Activated CD4-positive, alpha-beta T cell treated with anti-CD3 and anti-CD28 coated beads for 4 hours (primary cell): ENCODE measurements at places on chromosomes 4 and X.
A peak's percentile ranks its signal among the peaks of the same experiment; 100 is the strongest.

- no peak for DNase-seq
These were observed 392.5 kb downstream of the GBA3 start for GRCh38 chr4:23085249-23085568.

GRCh38 chrX:76253432-76253831 lies 80.6 kb downstream of the PBDC1 start:
- peak; percentile 8 for DNase-seq

- no peak for DNase-seq
These were observed 77.5 kb downstream of the ENOX2 start for GRCh38 chrX:130825525-130825924.

DNA sequence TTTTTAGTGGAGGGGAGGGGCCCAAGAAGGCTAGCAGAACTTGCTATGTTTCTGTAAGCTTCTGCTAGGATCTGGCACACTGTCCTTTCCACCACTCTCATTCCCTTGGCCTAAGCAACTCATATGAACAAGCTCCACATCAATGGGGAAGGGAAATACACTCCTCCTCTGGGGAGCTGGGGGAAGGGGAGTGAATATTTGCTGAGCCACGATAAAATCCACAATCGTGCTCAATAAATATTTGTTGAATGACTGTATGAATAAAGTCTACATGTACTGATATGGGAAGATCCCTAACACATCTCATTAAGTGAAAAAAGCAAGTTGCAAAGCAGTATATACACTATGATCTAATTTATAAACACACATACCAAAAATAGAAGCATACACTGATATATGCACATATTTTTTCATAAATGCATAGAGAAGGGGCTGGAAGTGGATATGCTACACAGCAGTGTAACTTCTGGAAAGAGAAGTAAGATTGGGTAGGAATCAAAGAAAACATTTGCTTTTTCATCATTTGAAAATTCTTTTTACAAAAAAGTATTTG lies 95.8 kb upstream of the EFHC2 start:
- no peak for DNase-seq

DNA sequence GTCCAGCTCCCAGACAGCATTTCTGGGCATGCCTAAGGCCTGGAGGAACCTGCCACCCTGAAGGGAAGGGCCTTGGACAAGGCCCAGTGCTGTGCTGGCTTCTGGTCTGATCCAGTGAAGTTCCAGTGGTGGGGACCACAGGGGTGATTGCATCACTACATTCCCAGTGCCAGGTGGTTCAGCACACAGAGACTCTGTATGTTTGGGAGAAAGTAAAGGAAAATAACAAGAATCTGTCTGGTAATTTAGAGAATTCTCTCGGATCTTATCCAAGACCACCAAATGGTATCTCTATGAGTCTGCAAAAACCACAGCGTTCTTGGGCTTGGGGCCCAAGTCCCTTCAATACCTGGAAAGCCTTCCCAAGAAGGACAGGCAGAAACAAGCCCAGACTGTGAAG lies 131.8 kb upstream of the MAD2L1 start:
- DNase-seq = no peak

DNA sequence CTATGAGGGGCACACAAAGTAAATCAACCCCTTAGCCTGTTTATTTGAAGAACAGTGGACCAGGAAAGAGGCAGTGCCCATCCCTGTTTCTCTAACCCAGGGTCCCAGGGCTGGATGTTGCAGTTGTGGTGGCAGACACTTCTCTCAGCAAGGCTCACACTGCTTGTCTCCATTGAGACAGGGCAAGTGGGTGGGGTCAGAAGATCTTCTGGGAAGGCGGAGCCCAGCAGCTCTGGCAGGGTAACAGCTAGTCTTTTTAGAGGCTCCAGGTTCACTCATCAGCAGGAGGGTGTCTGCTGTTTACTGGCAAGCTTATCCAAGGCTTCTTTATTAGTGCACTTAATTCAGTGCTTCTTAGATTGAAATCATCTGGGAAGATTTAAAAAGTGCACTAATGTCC lies 659.8 kb upstream of the DIPK2B start:
- no peak for DNase-seq

- peak; percentile 66 for DNase-seq
These were observed 46.5 kb downstream of the HADH start for GRCh38 chr4:108036213-108036612.

DNA sequence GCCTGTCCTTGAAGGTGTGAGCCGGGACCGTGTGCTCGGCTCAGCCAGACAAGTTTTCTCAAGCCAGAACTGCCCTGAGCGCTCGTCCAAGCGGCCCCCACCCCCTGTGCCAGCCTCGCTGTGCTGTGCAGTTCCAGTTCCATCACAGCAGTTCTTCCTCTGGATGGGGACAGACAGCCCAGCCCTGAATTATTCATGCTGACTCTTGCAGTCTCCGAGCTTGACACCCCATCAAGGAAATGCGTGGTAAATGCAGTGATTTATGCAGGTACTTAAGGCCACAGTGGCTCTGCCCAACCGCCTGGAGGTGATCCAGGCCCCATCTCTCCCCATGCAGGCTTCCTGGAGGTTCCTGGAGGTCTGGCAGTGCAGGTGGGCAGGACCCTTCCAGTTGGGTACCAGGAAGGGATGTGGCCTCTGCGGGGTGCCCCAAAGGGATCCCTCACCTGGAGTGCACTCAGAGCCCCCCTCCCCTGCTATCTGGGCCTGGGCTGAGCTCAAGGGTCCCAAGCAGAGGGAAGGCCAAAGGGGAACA lies 44.8 kb upstream of the HMX1 start:
- DNase-seq = no peak

GRCh38 chr4:79044141-79044659 lies 105.0 kb upstream of the PAQR3 start:
- no peak for DNase-seq

- DNase-seq = no peak
These were observed 337.7 kb downstream of the PCDH19 start for GRCh38 chrX:100072336-100072735.

GRCh38 chrX:46913667-46914066 lies 1.4 kb downstream of the JADE3 start:
- no peak for DNase-seq

DNA sequence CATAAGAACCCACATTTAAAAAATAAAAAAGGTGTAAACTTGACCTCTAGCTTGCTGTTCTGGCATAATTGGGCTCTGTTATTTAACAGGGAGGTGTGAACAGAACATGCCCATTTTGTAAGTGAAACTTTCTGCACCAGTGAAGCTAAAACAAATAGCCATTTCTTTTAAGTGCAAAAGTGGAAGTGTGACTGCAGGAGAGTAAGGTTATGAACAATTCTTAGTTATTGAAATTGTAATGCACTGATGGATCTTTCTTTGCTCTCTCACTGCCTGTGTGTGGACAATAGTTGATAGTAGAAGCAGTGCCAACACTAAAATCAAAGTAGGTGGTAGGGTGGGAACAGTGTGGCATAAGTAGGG lies 12.6 kb downstream of the P2RY10 start:
- no peak for DNase-seq

DNA sequence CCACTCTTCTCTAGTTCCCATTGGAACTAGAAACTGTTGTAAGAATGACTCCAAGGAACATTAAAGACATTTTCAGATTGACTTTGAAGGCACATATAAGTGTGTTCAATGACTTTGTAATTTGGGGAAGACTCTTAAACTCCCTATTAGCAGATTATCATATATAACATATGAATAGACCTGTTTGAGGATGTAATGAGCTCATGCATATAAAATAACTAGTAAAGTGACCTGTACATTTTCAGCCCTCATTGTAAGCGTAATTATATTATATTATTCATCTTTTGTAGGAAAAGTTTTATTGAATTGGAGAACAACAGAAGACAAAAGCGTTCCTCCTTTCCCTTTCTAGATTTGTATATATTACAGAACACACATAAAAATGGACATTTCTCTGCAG lies 455.1 kb downstream of the IL1RAPL1 start:
- DNase-seq = no peak

GRCh38 chr4:95085124-95085833 lies 327.5 kb downstream of the BMPR1B start:
- no peak for DNase-seq

GRCh38 chr4:69239557-69240168 lies 25.1 kb upstream of the UGT2B11 start:
- DNase-seq = no peak

GRCh38 chr4:94653095-94653649 lies 104.6 kb upstream of the BMPR1B start:
- DNase-seq = no peak

DNA sequence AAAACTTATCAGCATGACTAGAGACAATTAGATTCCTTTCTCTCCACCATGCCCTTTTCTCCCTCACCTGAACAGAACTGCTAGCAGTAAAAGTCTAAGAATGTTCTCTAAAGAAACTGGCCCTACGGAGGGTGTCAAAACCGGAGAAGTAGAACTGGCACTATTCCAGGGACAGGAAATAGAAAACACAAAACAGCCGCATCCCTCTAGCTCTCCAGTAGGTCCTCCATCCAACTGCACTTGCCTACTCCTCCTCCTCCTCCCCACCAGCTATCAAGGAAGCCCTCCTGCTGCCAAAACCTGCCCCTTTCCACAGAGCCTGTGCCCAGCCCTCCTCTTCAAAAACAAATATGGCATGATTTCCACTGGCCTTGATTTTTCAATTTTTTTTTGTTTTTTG lies 28.4 kb downstream of the FUNDC1 start:
- DNase-seq = no peak

DNA sequence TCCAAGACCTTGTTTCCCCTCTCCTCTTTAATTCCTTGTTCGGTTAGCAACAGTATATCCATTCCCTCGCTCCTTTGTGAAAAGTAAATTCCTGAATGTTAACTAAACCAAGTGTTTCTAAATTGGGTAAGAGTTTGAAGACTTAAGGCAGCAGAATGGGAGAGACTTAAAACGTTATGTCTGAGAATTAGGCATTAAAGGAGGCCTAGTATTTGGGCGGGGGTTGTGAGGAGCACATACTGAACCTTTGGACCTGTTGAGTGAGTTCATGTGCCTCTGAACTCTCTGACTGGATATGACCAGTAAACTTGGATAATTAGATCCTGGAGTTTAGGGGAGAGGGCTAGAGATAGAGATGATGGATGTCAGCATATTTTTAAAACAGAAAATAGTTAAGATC lies 1.2 kb downstream of the MSMO1 start:
- DNase-seq = no peak

GRCh38 chr4:22187203-22187820 lies 238.7 kb upstream of the KCNIP4 start:
- no peak for DNase-seq

GRCh38 chrX:107576841-107577240 lies 51.5 kb upstream of the PRPS1 start:
- DNase-seq = no peak

GRCh38 chr4:53921856-53922255 lies 142.5 kb downstream of the CHIC2 start:
- DNase-seq = no peak

- DNase-seq = no peak
These were observed 10.0 kb upstream of the LNX1 start for GRCh38 chr4:53601251-53601764.

- DNase-seq = no peak
These were observed 12.2 kb downstream of the KLHL34 start for GRCh38 chrX:21645886-21646285.

DNA sequence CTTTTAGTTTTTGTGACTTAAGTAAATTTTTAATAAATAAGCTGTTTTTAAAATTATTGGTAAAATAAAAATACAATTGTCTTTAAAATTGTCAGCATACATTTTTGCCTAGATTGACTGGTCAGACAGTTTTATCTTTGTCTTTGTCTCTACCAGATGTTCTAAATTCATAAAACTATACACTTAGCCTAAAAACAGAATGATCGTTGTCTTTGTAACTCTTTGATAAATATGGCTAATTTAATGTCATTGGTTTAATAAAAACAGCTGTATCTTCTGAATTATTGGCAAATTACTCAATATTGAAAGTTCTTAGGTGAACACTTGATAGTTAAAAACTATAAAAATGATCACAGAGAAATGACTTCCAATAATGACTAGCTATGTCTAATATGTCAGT lies 36.5 kb upstream of the NPFFR2 start:
- no peak for DNase-seq

GRCh38 chr4:122855353-122855890 lies 28.8 kb downstream of the FGF2 start:
- no peak for DNase-seq

DNA sequence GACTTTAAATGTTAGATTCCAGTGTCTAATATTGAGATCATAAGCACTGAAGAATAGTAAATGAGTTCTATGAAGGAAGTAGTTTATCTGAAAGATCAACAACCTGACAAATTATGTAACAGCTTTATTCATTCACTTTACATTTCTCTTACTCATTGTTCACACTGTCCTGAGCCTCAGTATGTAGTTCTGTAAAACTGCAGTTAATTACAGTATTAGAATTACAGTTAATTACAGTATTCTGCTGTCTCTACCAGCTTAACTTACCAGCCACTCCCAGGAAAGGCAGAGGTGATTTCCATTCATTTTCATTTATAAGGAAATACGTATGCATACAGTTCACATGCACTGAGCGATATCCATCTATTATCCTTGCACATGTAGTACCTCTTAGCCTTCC lies 32.7 kb downstream of the NFKB1 start:
- no peak for DNase-seq

GRCh38 chr4:69713593-69713992 lies 46.8 kb downstream of the SULT1B1 start:
- DNase-seq = no peak

DNA sequence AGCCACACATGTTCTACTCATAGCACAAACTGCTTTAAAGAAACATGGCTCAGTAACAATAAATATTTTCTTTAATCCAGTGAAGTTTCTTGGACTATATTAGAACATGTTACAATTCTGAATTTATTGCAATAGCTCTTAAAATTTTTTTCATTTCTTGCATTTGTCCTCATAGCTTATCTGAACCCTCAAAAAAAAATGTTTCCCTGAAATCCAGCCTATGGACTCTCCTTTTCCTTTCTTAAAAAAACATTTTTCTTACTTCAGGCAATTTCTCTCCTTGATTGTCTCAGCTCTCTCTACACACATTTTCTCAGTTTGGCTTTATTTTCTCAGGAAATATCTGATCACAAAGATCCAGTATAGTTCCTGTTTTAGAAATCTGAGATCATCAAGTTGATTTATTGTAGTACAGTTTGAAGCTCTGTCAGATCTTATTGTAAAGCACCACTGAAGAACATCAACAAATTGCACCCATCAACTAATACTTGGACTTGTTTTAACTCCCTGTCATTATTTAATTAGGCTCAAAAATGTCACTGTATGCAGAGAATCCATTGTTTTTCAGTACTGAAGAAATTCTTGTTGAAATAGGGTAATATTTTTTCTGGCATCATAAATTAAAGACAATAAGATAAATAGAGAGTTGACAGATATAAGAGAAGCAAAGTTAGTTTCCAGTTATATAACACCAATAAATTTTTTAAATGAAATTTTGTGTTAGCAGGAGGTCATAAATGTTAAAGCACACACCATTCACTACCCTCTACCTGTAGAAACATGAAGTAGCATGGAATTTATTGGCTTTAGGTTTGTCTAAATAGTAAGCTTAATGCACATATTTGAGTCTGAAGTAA lies 317.7 kb downstream of the ARHGAP24 start:
- no peak for DNase-seq
